ENCODE measurements at places on chromosomes 6 and 20.

DNA sequence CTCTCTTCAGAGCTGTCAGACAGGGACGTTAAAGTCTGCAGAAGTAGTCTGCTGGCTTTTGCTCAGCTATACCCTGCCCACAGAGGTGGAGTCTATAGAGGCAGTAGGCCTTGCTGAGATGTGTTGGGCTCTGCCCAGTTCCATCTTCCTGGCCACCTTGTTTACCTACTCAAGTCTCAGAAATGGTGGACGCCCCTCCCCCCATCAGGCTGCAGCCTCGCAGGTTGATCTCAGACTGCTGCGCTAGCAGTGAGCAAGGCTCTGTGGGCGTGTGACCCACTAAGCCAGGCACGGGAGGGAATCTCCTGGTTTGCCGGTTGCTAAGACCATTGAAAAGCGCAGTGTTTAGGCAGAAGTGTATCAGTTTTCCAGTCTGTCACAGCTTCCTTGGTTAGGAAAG lies 305.0 kb downstream of the BCKDHB start:
- no peak for DNase-seq

GRCh38 chr20:43238266-43238665 lies 48.6 kb upstream of the PTPRT start:
- DNase-seq = no peak

DNA sequence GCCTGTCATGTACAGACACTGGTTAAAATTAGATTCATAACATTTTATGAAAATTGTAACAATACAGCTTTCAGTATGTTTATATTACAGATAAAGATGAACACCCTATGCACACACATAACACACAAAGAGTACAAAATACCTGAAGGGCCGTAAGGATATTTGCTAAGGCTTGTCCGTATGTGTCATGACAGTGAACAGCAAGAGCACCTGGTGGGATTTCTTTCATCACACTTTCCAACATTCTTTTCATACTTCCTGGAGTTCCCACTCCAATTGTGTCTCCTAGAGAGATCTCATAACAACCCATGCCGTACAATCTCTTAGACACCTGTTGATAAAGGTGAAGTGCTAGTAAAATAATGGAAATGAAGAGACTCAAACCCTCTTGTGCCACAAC lies 83.7 kb downstream of the HMGCLL1 start:
- no peak for DNase-seq

GRCh38 chr6:84061174-84061573 lies 27.6 kb downstream of the MRAP2 start:
- DNase-seq = peak; percentile 18

DNA sequence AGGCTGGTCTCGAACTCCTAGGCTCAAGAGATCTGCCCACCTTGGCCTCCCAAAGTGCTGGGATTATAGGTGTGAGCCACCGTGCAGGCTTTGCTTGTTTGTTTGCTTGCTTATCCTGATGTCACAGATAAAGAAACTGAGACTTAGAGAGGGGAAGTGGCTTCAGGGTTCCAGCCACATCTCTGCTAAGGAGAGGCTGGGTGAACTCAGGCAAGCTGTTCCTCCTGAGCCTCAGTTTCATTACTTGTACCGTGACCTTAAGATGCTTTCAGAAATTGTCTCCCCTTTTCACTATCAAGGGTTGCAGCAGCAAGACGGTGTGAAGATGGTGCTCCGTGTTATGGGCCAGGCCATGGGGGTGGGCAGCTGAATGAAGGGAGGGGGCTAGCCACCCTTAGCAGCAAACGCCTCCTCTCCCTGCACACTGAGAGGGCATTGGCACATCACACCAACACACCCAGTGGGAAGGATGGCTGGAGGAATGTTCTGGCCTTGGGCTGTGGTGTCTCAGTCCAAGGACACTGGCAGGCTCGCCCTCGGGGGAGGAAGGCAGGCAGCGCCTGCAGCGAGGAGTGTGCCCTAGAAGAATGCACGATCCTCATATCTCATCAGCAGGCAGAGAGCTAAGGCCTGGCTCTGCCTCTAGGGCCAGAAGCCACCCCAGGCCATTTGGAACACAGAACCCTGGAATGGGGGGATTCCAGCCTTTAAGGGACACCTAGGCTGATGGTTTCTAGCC lies 48.2 kb upstream of the TLDC2 start:
- peak; percentile 38 for DNase-seq

DNA sequence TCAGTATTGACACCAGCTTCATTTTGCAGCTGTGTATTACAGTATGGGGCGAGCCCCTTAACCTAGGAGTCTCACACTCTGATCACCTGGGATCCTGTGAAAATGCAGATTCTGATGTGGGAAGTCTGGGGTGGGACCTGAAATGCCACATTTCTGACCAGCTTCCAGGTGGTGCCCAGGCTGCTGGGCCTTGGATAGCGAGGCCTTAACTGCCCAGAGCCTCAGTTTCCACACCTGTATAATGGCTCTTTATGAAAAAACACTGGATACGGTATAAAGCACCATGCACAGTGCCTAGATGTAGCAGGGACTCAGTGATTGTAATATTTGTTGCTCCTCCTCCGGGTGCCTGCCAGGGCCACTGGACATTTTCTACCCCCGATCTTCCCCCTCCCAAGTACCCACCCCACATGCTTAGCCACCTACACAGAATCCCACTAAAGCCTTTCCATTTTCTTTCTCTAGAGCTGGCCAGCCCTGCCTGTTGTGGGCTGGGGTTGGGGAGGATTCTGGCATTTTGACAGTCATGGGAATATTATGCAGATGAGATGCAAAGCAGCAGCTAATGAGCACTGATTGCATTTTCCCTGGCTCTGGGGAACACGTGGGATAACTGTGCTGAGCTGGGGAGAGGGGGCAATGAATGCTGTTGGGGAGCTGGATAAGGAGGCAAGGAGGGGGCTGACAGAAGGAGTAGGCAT lies 44.8 kb downstream of the SPDEF start:
- no peak for DNase-seq

DNA sequence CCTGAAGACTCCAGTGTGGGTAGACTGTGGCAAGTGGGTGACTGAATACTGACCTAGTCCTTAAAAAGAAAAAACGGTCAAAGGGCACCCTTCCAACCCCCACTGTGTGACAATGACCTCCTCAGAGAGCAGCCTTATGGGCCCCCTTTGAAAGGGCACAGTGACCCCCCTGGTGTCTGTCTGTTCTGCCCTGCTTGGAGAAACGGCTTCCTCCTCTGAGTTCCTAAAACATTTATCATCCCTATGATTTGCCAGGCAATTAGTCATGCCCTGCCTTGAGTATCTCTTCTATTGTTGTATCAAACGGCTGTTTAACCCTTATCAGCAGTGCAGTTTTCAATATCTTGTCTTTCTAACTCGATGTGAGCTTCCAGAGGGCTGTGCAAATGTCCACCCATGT lies 21.0 kb upstream of the STX16 start:
- peak; percentile 45 for DNase-seq

- DNase-seq = no peak
Measured at GRCh38 chr6:104472021-104472901, 387.5 kb downstream of the HACE1 start.

GRCh38 chr6:107756660-107757355 lies 67.3 kb downstream of the SCML4 start:
- DNase-seq = no peak

- DNase-seq = no peak
Measured at GRCh38 chr20:10658876-10659632, 14.7 kb downstream of the JAG1 start.

- no peak for DNase-seq
Measured at GRCh38 chr6:28580475-28580874, 54.8 kb downstream of the GPX5 start.

DNA sequence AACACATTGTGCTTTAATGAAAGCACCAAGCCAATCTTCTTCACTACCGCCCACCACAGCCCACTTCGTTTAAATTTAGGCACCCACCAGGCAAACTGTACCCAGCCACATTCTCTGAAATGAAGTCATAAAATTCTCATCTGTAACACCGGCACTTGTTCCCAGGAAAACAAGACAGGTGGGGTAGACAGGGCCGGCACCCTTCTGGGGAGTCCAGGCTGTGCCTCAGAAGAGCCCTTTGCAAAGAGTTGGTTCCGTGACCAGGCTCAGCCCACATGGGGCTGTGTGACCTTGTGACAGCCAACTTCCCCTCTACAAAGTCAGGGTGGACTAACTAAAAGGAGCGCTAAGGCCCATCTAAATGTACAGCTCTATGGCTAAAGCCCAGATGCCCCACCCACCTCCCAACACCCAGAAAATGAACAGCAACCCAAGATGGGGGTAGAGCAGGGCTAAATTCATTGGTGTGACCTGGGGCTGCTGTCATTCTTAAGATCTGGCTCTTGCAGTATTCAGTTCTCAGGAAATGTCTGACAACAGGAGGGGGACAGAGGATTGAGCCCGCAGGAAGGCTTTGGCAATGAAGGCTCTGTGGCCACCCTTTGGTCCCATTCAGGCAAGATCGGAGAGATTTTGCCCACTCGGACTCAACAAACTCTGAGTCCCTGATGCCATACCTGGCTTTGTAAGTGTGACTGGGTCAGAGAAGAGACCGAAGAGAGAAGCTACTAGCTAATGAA lies 56.7 kb downstream of the TRERF1 start:
- no peak for DNase-seq

DNA sequence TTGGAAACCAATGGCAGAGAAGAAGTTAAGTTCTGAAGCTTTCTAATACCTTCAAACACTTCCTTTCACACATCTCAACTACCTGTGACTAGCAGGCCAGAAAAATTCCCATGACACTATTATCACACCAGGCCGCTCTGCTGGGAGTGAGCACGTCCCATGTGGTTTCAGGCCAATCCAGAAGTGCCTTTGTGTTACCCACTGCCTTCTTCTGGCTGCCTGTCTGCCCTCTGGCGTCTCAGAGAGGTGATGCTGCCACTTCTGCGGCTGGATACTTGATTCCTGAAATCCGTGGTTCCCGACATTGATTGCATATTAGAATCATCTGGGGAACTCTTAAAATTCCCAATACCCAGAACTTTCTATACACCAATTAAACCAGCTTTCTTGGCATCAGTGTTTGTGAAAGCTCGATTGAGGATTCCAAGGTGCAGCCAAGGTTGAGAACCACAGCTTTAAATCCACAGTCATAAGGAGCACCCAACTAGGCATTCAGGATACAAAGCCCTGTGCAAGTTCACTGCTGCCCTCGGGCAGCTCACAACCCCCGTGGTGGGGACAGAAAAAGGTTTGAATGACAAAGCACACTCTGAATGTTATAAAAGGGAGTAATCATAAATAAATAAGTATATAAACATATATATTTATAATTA lies 65.6 kb downstream of the STMND1 start:
- DNase-seq = peak; percentile 64

- DNase-seq = peak; percentile 32
Measured at GRCh38 chr20:63223121-63223825, 7.3 kb upstream of the YTHDF1 start.

DNA sequence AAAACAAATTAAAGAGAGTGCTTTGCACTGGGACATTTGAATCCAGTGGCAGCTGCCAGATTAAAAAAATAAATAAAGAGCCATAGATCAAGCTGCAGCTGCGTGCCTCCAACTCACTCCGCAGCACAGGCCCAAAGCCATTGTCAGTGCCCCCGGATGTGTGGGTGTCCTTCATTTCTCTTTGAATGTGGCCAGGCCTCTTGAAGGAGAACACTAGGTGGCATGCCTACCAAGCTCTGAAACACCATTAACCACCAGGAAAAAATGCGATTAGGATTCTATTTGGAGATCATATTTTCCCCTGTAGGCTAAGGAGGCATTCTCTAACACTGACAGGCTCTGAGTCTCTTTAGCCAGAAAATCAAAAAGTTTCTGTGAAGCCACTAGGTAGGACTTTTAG lies 549.8 kb downstream of the PRKN start:
- DNase-seq = no peak

DNA sequence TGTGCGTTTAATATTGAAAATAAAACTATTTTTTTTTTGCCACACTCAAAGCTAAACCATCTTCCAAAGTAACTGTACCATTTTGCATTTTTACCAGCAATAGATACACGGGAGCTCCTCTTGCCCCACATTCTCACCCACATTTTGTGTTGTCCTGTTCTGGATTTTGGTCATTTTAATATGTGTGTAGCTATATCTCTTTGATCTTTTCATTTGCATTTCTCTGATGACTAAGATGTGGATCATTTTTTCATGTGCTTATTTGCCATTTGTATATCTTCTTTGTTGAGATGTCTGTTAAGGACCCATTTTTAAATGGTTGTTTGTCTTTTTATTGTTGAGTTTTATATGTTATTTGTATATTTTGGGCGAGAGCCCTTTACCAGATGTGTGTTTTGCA lies 1543.5 kb downstream of the GRIK2 start:
- no peak for DNase-seq

DNA sequence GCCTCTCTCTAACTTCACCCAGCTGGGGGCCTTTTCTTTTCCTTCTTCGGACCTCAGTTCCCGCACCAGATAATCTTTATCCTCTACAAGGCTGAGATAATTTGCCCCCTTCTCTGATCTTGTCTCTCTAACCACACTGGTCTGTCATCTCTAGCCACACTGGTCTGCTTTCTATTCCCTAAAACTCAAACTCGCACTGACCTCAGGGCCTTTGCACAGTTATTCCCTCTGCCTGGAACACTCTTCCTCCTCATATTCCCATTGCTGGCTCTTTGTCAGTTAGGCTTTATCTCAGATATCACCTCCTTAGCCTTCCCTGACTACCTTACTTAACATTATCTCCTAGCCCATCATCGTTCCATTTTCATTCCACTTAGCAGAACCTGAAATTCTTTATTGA lies 7.6 kb downstream of the RIMS4 start:
- DNase-seq = no peak

DNA sequence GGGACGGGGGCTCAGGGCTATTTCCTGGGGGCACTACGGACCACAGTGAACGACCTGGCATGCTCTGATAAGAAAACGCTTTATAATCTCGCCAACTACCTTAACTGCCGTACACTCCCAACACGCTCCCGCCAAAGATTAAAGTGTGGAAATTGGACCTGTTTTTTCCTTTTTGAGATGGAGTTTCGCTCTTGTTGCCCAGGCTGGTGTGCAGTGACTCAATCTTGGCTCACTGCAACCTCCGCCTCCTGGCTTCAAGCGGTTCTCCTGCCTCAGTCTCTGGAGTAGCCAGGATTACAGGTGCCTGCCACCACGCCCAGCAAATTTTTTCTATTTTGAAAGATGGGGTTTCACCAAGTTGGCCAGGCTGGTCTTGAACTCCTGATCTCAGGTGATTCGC lies 346 bp upstream of the SLC44A4 start:
- DNase-seq = no peak

DNA sequence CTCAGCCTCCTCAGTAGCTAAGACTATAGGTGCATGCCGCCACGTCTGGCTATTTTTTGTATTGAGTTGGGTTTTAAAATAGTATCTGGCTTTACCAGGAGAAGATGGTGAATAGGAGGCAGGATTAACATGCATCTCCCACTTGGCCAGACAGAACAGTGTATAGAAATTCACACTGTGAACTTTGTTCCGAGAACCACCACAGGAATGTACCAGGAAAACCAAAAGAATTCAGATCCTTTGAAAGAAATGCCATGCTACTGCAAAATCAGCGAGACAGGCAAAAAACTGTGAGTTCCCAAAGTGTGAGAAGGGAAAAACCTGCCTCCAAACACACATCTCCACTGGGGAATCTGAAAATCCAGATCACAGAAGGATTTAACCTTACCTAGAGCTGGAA lies 327.6 kb downstream of the NKAIN2 start:
- DNase-seq = no peak

- DNase-seq = no peak
Measured at GRCh38 chr20:22692119-22692475, 107.7 kb upstream of the FOXA2 start.

- DNase-seq = peak; percentile 23
Measured at GRCh38 chr6:138500867-138501446, 1.7 kb upstream of the NHSL1 start.

GRCh38 chr20:24632581-24632980 lies 163.2 kb downstream of the SYNDIG1 start:
- DNase-seq = no peak

- no peak for DNase-seq
Measured at GRCh38 chr6:156046841-156047449, 591.3 kb upstream of the NOX3 start.
